ENCODE measurements at places on chromosomes 4 and X. TPM values are rescaled to one million over a fixed set of nuclear protein-coding genes. Genes with fewer than 3 reads are reported as not detected.

DNA sequence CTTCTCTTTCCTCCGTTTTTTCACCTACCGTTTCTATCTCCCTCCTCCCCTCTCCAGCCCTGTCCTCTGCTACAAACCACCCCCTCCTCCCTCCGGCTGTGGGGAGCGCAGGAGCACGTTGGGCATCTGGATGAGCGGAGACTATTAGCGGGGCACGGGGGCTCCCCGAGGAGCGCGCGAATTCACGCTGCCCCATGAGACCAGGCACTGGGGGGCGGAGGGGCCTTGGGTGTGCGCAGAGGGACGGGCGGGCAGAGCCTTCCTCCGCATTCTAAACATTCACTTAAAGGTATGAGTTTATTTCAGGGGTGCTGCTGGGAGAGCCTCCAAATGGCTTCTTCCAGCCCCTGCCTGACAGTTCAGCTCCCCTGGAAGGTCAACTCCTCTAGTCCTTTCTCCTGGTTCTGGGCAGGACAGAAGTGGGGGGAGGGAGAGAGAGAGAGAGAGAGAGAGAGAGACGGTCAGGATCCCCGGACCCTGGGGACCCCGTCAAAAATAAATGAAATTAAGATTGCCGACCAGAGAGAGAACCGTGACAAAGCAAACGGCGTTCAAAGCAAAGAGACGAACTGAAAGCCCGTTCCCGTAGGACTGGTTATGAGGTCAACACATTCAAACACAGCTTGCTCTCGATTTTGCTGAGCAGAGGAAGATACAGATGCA, 5.0 kb downstream of the SHOX start:
- no peaks in the 10 kb centered on the region for H3K36me3 ChIP-seq
- H3K27ac ChIP-seq: no peak overlapping the region
- H3K4me3 ChIP-seq: no peak overlapping the region
- no peaks in the 10 kb centered on the region for H3K4me1 ChIP-seq
- no peaks in the 10 kb centered on the region for H3K27me3 ChIP-seq

Gene HTN3
- total RNA-seq: not detected

DNA sequence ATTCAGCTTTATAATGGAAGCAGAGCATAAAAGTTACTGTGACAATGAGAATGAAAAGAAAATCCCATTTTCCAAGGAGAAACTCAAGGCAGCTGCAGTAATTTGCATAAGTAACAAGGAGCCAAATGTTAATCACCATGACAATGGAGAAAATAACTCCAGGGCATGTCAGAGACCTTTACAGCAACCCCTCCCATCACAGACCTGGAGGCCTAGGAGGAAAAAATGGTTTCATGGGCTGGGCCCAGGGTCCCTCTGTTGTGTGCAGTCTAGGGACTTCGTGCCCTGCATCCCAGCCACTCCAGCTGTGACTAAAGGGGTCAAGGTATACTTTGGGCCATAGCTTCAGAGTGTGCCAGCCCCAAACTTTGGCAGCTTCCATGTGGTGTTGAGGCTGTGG, 223.5 kb downstream of the NPFFR2 start:
- H3K27me3 ChIP-seq: no peaks in the 10 kb centered on the region
- DNase-seq: no peak
- no peaks in the 10 kb centered on the region for H3K36me3 ChIP-seq
- no peak overlapping the region for H3K4me3 ChIP-seq
- no peaks in the 10 kb centered on the region for H3K4me1 ChIP-seq

Gene PLAC8
- total RNA-seq: 6.3 TPM

DNA sequence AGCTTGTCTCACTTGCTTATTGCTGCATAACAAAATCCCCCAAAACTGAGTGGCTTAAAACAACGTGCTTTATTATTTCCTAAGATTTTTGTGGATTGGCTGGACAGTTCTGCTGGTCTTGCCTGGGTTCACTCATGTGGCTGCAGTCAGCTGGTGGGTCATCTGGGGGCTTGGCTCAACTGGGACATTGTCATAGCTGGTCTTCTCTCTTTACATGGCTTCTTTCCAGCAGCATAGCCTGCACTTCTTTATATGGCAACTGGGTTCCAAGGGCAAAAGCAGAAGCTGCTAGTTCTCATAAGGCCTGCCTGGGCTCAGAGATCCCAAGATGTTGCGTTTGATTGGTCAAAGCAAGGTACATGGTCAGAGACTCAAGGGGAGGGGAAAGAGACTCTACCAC, 33.7 kb upstream of the STAG2 start:
- H3K4me3 ChIP-seq: no peak overlapping the region
- no peaks in the 10 kb centered on the region for H3K27me3 ChIP-seq
- no peak for DNase-seq
- no peak overlapping the region for H3K27ac ChIP-seq

- H3K27ac ChIP-seq: no peak overlapping the region
- H3K4me1 ChIP-seq: no peaks in the 10 kb centered on the region
- DNase-seq: no peak
- no peaks in the 10 kb centered on the region for H3K36me3 ChIP-seq
Observed at GRCh38 chr4:29805245-29805644, 914.9 kb upstream of the PCDH7 start.

Gene SPACA5B
- total RNA-seq: not detected

DNA sequence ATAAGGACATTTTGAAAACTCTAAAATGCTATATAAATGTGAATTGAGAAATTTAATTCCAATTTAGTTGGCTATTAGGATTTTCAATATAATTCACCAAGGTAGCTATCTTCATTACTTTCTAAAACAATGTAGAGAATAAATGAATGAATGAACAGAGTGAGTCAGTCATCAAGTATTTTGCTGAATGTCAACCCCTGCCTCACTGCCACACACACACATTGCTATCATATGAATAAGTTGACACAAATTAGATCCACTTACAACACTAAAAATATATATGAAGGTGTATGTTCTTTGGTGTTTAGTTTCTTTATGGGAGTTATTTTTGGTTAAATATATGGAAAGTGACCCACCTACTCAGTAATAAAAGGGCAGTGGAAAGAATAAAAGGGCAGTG, 141.4 kb upstream of the SMIM10 start:
- no peaks in the 10 kb centered on the region for H3K27me3 ChIP-seq
- DNase-seq: no peak
- no peak overlapping the region for H3K4me3 ChIP-seq
- H3K27ac ChIP-seq: no peak overlapping the region
- no peaks in the 10 kb centered on the region for H3K4me1 ChIP-seq

DNA sequence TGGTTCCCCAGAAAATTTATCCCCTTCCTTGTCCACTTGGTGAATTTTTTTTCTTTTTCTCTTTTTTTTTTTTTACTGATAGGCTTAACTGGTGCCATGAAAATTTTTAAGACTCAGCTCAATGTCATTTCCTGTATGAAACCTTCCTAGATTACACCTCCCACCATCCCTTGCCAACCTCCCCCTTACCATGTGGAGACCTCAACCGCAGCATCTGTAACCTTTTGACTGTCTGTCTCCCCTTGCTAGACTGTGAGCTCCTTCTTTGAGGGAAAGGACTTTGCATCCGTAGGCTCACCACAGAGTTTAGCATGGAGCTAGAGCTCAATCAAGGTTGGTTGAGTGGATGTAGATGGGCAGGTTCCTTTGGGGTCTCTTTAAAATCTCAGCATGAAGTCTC, 5.2 kb upstream of the PGRMC1 start:
- H3K4me1 ChIP-seq: peaks cover 8% of the 10 kb centered on the region
- H3K36me3 ChIP-seq: peaks cover 7% of the 10 kb centered on the region
- H3K27ac ChIP-seq: no peak overlapping the region
- peaks cover 74% of the 10 kb centered on the region for H3K27me3 ChIP-seq

Gene LRIT3
- 0.09 TPM for total RNA-seq

DNA sequence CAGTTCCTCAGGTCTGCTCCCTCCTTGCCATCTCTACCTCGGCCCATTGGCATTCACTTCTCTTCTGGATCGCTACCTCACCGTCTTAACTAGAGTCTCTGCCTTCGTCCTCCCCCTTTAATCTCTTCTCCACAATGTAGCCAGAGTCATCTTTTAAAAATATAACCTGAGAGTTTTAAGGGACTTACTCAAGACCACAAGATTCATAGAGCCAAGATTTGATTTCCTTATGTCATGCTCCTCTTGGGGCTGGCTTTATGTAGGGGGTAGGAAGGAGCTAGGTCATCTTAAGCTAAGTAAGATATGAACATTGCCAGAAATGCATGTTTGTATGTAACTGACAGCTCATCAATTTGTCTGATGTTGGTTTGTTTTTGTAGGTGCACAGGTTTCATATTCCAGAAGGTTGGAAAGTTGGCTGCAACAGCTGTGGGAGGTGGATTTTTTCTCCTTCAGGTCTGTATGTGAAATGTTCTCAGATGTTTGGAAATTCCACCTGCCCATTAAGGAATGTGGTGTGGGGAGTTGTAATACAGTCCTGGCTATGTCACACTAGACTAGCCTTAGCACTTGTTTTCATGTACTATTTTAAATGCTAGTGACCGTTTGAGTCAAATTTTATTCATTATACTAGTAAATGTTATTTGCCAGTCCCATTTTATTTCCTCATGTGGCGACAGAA, 19.6 kb downstream of the FUNDC2 start:
- no peak overlapping the region for H3K27ac ChIP-seq
- no peaks in the 10 kb centered on the region for H3K27me3 ChIP-seq
- H3K4me1 ChIP-seq: no peaks in the 10 kb centered on the region
- H3K36me3 ChIP-seq: peaks cover 4% of the 10 kb centered on the region
- no peak overlapping the region for H3K4me3 ChIP-seq

DNA sequence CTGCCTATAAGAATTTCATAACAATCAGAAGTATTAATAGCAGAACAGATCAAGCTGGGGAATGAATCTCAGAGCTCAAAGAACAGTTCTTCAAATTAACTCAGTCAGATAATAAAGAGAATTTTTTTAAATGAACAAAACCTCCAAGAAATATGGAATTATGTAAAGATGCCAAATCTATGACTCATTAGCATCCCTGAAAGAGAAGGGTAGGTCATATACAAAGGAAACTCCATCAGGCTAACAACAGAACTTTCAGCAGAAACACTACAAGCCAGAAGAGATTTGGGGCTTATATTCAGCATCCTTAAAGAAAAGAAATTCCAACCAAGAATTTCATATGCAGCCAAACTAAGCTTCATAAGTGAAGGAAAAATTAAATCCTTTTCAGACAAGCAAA, 28.6 kb downstream of the CBR4 start:
- H3K4me1 ChIP-seq: no peaks in the 10 kb centered on the region
- no peaks in the 10 kb centered on the region for H3K36me3 ChIP-seq
- H3K27ac ChIP-seq: no peak overlapping the region
- no peak for DNase-seq
- no peak overlapping the region for H3K4me3 ChIP-seq
- H3K27me3 ChIP-seq: no peaks in the 10 kb centered on the region

GRCh38 chrX:63922221-63922620, 137.2 kb upstream of the ARHGEF9 start:
- no peak overlapping the region for H3K4me3 ChIP-seq
- no peaks in the 10 kb centered on the region for H3K27me3 ChIP-seq
- H3K36me3 ChIP-seq: no peaks in the 10 kb centered on the region
- no peaks in the 10 kb centered on the region for H3K4me1 ChIP-seq
- H3K27ac ChIP-seq: no peak overlapping the region
- DNase-seq: no peak

GRCh38 chrX:105608745-105609144, 213.6 kb upstream of the NRK start:
- DNase-seq: no peak
- no peaks in the 10 kb centered on the region for H3K27me3 ChIP-seq
- no peak overlapping the region for H3K4me3 ChIP-seq
- H3K36me3 ChIP-seq: no peaks in the 10 kb centered on the region

DNA sequence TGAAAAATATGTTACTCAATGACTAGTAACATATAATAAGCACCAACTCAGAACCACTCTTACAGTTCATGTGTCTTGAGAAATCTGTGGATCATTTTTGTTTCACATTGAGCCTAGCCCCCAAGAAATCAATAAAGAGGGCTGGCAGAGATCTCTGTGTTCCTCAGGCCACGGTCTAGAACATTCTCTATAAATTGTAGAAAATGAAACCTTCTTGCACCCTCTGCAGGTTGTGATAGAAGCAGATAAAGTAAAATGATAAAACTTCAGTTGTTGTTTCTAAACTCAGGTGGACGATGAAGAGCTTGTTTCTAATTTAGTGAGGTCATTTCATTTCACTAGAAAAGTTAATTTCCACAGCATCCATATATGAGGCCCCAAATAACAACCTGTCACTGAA, 182.7 kb downstream of the KIT start:
- H3K27ac ChIP-seq: no peak overlapping the region
- H3K4me1 ChIP-seq: no peaks in the 10 kb centered on the region
- H3K4me3 ChIP-seq: no peak overlapping the region

Gene EGF
- 1.6 TPM for total RNA-seq

Gene TBC1D8B
- 15.3 TPM for total RNA-seq

Gene NUDT11
- 1.3 TPM for total RNA-seq

Gene MCF2
- total RNA-seq: not detected

Gene MAGEB10
- total RNA-seq: not detected

GRCh38 chr4:148216866-148217814, 225.1 kb downstream of the NR3C2 start:
- no peak overlapping the region for H3K4me3 ChIP-seq
- H3K36me3 ChIP-seq: no peaks in the 10 kb centered on the region
- no peak overlapping the region for H3K27ac ChIP-seq
- DNase-seq: no peak
- H3K4me1 ChIP-seq: peaks cover 22% of the 10 kb centered on the region

GRCh38 chr4:3818371-3818770, 52.2 kb downstream of the ADRA2C start:
- no peak overlapping the region for H3K27ac ChIP-seq
- DNase-seq: no peak
- no peaks in the 10 kb centered on the region for H3K36me3 ChIP-seq

- peaks cover 62% of the 10 kb centered on the region for H3K27me3 ChIP-seq
- H3K36me3 ChIP-seq: peaks cover 5% of the 10 kb centered on the region
- H3K27ac ChIP-seq: no peak overlapping the region
- no peak for DNase-seq
- H3K4me1 ChIP-seq: no peaks in the 10 kb centered on the region
- H3K4me3 ChIP-seq: no peak overlapping the region
Observed at GRCh38 chrX:19122641-19123009, 357 bp upstream of the ADGRG2 start.

DNA sequence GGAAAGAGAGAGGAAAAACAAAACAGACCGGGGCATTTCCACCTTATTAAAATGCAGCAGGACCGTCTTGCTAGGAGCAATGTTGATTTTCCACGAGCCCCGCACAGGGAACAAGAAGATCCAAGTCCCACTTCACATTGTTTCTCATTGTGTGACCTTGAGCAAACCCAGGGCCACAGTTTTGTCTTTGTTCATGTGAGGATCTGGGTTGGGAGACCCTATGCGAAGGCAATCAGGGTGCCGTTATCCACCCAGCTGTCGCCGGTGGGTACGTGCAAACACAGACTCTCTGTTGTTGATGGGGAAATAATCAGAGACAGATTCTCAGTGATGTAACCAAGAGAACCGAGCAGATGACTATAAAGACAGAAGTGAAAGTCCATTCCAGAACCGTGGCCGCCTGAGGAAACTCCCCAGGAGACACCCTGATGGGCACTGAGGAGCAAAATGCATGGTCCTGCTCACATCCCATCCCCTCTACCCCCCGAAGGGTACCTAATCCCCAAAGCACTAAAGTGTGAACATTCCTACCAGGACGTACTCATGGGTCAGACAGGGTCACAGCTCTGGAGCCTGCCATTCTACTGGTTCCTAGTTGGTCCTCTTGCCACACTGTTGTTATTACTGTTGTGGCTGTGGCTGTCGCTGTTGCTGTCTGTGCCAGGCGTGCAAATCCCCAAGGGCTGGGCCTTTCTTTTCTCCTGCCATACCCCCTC, 102.7 kb upstream of the RBPJ start:
- H3K27me3 ChIP-seq: peaks cover 27% of the 10 kb centered on the region
- no peak overlapping the region for H3K27ac ChIP-seq
- no peak for DNase-seq
- H3K36me3 ChIP-seq: no peaks in the 10 kb centered on the region

Measured in Calu3 (cell line).